Caco-2 (cell line): ENCODE measurements at places on chromosomes 12 and 14. TPM values are rescaled to one million over a fixed set of nuclear protein-coding genes. Genes with fewer than 3 reads are reported as not detected.

The PCNX1 gene
- 29.0 and 37.4 TPM in 2 replicates for total RNA-seq

The SLCO1C1 gene
- total RNA-seq: not detected in 2 replicates

The FAM222A gene
- total RNA-seq: 17.4 and 18.0 TPM in 2 replicates

The NRXN3 gene
- total RNA-seq: 12.4 and 15.9 TPM in 2 replicates

The RERGL gene
- not detected in 2 replicates for total RNA-seq

The CELA1 gene
- total RNA-seq: not detected in 2 replicates

The FGF6 gene
- not detected in 2 replicates for total RNA-seq

The KCNA5 gene
- total RNA-seq: not detected in 2 replicates

The VRTN gene
- total RNA-seq: 1.7 and 1.8 TPM in 2 replicates

The MYF6 gene
- not detected in 2 replicates for total RNA-seq

The CD4 gene
- total RNA-seq: not detected in 2 replicates

GRCh38 chr12:110266980-110267620, 13.9 kb upstream of the ATP2A2 start:
- no peak overlapping the region for H3K27ac ChIP-seq
- DNase-seq: no peak

DNA sequence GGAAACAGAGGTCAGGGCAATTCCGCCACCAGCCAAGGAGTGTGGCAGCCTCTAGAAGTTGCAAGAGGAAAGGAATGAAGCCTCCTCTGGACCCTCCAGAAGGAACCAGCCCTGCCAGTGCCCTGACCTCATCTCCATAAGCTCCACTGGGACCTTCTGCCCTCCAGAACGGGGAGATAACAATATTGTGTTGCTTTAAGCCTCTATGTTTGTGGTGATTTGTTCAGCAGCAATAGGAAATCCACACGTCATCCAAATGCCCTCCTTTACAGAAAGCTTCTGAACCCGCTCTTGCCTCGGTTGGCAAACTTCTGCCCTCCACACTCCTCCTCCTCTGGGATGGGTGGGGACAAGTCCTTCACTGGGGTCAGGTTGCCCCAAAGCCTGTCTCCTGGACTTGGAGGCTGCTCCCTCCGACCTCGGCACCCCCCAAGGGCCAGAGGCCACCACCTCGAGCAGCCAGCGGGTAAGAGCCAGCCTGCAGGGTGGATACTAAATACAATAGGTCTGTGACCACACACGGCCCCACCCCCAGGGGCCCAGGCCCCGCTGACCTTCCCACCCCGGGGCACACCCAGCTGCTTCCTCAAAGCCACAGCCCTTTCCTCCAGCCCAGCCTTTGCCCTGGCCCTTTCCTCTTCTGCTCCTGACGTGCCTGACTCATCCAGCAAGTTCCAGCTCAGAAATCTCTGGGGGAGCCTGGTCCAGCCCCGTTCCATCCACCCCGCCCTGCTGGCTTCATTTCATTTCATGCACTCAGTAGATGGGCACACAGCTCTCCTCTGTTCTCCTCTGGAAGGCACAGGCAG, 58.7 kb upstream of the NCOR2 start:
- H3K36me3 ChIP-seq: no peaks in the 10 kb centered on the region
- peak overlapping the region; percentile 82 for H3K27ac ChIP-seq
- peaks cover 23% of the 10 kb centered on the region for H3K4me1 ChIP-seq
- peak; percentile 62 for DNase-seq
- H3K4me3 ChIP-seq: no peak overlapping the region

DNA sequence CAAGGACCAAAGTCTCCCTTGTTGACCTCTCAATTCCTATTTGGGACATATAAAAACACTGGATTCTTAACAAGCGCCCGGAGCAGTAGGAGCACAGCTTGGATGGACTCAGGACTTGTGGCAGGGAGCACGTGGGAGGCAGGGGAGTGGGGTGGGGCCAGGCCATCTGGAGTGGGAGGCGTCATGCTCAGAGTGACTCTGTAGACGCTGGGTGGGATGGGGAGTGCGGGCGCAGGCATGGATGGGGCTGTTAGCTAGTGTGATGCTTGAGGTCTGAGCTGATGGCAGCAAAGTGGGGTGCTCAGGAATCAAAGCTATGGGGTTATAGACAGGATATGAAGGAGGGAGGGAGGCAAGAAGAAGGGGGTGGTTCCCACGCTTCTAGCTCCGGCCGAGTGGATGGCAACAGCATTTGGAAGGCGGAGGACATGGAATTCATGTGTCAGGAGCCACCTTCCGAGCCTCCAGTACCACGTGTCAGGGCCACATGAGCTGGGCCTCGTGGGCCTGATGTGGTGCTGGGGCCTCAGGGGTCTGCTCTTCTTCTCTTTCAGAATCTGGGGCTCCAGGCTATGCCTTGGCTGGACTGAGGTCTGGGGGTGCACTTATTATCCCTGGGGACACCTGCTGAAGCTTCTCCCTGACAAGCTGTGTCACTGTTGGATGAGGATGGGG, 26.2 kb downstream of the MEG3 start:
- no peaks in the 10 kb centered on the region for H3K27me3 ChIP-seq
- no peak for DNase-seq
- H3K4me1 ChIP-seq: no peaks in the 10 kb centered on the region

GRCh38 chr12:9615420-9616136, 7.9 kb upstream of the KLRB1 start:
- H3K4me1 ChIP-seq: no peaks in the 10 kb centered on the region
- no peak overlapping the region for H3K27ac ChIP-seq
- no peak overlapping the region for H3K4me3 ChIP-seq
- DNase-seq: no peak

DNA sequence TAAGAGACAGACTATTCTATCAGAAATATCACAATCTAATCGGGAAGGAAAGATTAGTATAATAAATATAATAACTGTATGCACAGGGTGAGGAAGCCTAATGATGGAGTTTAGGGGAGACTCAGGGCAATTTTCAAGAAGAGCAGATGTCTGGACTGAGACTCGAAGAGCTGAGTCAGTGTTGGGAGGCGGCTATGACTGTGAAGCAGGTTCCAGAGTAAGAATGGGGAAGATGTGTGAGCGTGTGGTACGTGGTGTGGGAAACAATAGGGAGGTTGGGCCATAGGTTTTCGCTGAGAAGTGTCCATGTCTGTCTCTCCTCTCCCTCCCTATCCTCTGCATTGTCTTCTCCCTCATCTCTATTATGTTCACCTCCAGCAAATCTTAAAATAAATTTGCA, 85.6 kb downstream of the LMO3 start:
- H3K27me3 ChIP-seq: no peaks in the 10 kb centered on the region; the same call in 1 of the 2 replicates
- H3K27ac ChIP-seq: no peak overlapping the region
- no peak overlapping the region for H3K4me3 ChIP-seq
- no peaks in the 10 kb centered on the region for H3K36me3 ChIP-seq
- peaks cover 8% of the 10 kb centered on the region; the same call in 1 of the 2 replicates for H3K4me1 ChIP-seq

DNA sequence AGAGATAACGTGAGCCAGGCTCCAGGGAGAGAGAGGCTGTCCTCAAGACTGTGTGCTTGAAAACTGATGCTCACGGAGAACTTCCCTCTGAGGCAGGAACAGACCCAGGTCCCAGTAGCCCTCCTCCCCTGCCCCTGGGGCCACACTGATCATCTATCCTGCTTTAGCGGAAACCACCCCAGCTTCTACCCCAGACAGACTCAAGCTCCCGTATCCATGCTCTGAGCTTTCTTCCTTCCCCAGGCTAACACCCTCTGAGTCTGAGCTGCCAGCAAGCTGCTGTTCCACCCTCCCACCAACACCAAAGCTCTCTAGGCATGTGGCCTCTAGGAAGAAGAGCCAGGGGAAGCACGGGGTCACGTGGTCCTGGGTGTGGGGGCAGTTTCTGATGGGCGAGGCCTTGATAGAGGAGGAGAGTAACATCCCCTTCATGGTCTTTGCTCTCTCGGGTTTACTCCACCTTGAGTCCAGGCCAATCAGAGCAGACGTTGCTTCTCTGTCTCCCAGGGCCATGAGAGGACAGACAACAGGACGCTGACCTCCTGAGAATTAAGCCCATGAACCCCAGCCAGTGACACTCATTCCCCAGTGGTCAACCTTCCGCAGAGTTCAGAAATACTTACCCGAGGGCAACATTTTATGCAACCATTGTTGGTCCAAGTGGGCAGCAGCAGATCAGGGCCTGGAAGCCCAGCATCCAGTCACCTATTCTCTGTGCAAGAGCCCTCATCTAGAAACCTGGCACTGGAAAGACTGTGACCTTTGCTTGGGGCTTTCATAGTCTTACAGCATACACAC, 1.4 kb downstream of the PCK2 start:
- H3K27me3 ChIP-seq: no peaks in the 10 kb centered on the region
- DNase-seq: peak; percentile 69
- H3K36me3 ChIP-seq: peaks cover 3% of the 10 kb centered on the region
- peak overlapping the region; percentile 99 for H3K27ac ChIP-seq
- peak overlapping the region; percentile 60 for H3K4me3 ChIP-seq

- H3K27me3 ChIP-seq: no peaks in the 10 kb centered on the region
- peaks cover 9% of the 10 kb centered on the region; the same call in 1 of the 2 replicates for H3K4me1 ChIP-seq
- H3K27ac ChIP-seq: no peak overlapping the region
- H3K4me3 ChIP-seq: peak overlapping the region; percentile 57
Observed at GRCh38 chr14:99684410-99684934, 374 bp downstream of the CYP46A1 start.

GRCh38 chr12:122190842-122191668, 8.1 kb downstream of the LRRC43 start:
- no peaks in the 10 kb centered on the region for H3K36me3 ChIP-seq
- H3K4me1 ChIP-seq: no peaks in the 10 kb centered on the region
- H3K4me3 ChIP-seq: no peak overlapping the region
- no peak overlapping the region for H3K27ac ChIP-seq
- H3K27me3 ChIP-seq: no peaks in the 10 kb centered on the region

DNA sequence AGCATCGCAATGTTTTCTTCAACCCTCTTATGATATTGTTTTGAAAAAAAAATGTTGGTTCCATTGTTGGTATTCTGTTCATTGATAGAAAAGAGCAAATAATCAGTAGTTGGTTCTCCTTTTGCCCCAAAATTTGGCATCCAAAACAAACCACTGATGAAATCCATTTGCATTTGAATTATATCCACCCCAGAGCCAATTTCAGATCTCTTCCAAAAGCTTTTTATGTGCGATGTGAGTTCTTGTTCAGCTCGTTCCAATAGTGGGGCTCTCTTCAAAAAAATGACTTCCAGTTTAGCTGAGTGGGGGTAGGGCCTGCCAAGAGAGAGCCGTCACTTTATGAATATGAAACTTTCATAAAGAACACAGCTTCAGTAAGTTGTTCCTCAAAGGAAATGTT, 130.7 kb downstream of the DIO2 start:
- no peaks in the 10 kb centered on the region for H3K36me3 ChIP-seq
- H3K27me3 ChIP-seq: no peaks in the 10 kb centered on the region

DNA sequence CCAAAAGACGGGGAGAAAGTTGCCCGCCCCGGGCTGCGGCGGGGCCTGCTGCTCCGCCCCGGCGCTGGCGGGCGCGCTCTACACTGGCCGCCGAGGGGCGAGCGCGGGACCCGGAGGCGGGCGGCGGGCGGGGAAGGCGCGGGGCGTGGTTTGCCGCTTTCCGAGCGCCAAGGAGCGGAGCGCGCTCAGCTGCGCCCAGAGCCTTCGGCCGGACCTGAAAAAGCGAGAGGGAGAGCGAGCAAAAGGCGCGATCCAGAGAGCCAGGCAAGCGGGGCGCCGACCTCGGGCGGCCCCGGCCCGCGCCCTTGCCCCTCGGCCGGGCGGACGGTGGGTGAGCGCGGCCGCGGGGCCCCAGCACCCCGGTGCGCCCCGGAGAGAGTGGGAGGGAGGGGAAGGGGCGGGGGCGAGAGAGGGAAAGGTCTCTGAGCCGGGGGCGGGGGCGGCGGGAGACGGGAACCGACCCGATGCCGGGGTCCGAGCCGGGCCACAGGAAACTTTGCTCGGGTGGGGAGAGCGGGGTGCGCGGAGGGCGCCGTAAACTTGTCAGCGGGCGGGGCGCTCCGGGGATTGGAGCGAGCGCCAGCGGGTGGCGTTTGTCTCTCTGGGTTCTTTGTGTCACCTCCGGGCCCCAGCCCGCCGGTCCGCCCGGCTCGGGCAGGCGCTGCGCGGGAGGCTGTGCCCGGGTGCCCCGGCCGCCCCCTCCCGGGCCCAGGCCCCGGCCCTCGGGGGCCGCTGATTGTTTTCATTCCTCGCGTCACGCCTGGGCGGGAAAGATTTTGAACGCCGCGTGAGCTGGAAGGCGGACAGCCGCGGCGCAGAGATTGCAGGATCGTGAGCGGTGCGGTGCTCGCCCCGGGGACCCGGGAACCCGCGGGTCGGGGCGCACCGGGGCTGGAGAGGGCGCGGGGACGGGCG, at the start of gene SYNE2:
Gene SYNE2, plus strand, starts transcription at position 188 of the 915 bp plus-strand sequence. CDS start 56,145 bp downstream, outside the sequence.
- DNase-seq: peak; percentile 72
- H3K27me3 ChIP-seq: no peaks in the 10 kb centered on the region
- H3K36me3 ChIP-seq: no peaks in the 10 kb centered on the region; the same call in 1 of the 2 replicates
- H3K4me1 ChIP-seq: peaks cover 15% of the 10 kb centered on the region

GRCh38 chr12:3605692-3606091, 114.7 kb downstream of the PRMT8 start:
- no peak overlapping the region for H3K27ac ChIP-seq
- H3K27me3 ChIP-seq: no peaks in the 10 kb centered on the region; the same call in 1 of the 2 replicates
- no peaks in the 10 kb centered on the region for H3K36me3 ChIP-seq
- no peak overlapping the region for H3K4me3 ChIP-seq
- no peak for DNase-seq

GRCh38 chr12:108635201-108635996, 1.7 kb upstream of the SELPLG start:
- no peak overlapping the region for H3K4me3 ChIP-seq
- H3K36me3 ChIP-seq: no peaks in the 10 kb centered on the region
- no peak for DNase-seq
- H3K27me3 ChIP-seq: no peaks in the 10 kb centered on the region

DNA sequence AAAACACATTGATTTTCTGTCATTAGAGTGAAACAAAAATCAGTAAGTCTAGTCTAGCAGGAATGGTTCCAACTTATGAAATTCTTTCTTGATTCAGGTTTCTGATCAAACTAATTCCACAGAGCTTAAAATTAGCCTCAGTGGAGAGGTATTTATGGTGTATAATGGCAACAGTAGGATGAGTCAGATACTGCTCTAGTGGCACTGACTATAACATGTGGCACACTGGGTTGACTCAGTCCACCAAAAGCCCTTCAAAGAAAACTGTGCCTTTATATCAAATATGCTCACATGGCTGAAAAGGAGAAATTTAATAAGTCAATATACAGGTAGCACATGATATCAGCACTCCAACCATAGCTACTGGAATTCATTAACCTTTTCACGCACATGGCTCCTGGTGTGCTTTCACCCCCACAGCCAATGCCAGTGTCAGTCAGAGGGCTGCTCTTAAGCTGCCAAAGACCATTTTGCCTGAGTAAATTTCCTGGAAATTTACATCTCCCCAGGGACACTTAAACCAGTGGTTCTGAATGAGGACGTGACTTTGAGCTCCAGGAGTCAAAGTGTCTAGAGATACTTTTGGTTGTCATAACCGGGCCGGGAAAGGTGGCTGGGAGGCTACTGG, 21.7 kb upstream of the CATSPERB start:
- H3K4me1 ChIP-seq: peaks cover 42% of the 10 kb centered on the region
- DNase-seq: no peak
- H3K27me3 ChIP-seq: no peaks in the 10 kb centered on the region
- peak overlapping the region; percentile 77 for H3K27ac ChIP-seq

DNA sequence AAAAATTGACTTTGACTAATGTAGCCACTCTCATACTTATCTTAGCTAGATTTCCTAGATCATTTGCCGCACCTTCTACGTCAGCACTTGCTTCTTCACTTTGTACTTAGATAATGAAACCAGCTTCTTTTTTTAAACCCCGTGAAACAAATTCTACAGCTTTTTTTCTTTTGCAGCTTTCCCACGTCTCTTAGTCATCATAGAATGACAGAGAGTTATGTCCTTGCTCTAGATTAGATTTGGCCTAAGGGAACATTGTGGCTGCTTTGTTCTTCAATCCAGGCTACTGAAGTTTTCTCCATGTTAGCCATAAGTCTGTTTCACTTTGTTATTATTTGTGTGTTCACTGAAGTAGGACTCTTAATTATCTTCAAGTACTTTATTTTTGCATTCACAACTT, 94.9 kb downstream of the SLCO1A2 start:
- H3K36me3 ChIP-seq: no peaks in the 10 kb centered on the region
- no peak overlapping the region for H3K4me3 ChIP-seq
- DNase-seq: no peak
